GOT3 (cell line): ENCODE measurements at places on chromosomes 4 and X.
A peak's percentile ranks its signal among the peaks of the same experiment; 100 is the strongest.

- no peak for DNase-seq
Measured at GRCh38 chr4:86847571-86847970, 1.6 kb downstream of the SLC10A6 start.

GRCh38 chr4:176123710-176124407 is 58.2 kb downstream of the WDR17 start:
- DNase-seq, result no peak

- DNase-seq, result no peak
Measured at GRCh38 chrX:3263681-3264126, 82.7 kb downstream of the MXRA5 start.

GRCh38 chr4:147707892-147708672 is 23.8 kb upstream of the ARHGAP10 start:
- no peak for DNase-seq

- DNase-seq, result no peak
Measured at GRCh38 chr4:158964114-158964727, 138.7 kb upstream of the RAPGEF2 start.

DNA sequence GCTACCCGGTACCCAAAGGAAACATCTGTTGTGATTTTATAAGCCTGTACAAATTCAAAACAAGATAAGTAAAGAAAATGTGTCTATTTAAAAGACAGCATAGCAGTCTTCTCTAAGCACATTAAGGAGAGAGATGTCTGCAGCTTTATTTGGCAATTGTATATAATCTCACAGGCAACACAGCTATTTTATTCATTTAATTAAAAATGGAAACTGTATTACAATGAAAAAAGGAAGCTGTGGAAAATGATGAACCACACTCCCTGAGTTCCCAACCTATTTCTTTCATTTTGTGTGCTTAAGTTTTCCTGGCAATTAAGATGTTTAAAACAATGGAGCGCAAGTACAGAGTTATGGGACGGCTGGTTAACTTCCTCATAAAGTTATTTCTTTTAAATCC is 78.4 kb downstream of the CBLL2 start:
- no peak for DNase-seq

GRCh38 chrX:41009850-41010846 is 75.1 kb upstream of the USP9X start:
- peak; percentile 58 for DNase-seq

DNA sequence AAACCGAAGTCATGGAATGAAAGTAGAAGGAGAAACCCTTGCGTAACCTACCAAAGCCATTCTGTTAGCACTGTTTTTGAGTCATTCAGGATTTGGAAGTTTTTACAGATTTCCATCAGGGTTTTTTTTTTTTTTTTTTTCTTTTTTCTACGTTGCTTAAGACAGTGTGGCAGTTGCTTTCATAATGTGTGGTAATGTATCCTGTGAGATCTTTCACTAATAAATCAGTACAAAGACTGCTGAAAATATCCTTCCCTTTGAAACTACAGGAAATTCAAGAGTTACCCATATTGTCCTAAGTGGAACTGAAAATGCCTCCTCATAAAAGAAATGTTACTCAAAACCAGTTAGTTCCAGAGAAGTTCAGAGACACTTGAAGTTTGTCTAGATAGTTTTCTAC is 137.8 kb downstream of the RAPGEF2 start:
- no peak for DNase-seq

DNA sequence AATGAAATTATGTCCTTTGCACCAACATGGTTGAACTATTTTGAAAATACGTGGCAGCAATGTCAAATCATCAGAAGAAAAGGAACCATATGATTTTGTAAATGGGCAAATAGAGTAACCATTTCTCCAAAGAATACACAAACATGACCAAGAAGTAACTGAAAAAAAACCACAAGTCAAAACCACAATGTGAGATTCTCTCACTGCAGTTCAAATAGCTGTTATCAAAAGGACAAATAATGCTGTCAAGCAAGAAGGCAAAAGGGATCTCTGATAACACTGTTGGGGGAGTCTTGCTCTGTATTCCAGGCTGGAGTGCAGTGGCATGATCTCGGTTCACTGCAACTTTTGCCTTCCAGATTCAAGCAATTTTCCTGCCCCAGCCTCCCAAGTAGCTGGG is 280.8 kb upstream of the ZCCHC13 start:
- DNase-seq, result no peak

DNA sequence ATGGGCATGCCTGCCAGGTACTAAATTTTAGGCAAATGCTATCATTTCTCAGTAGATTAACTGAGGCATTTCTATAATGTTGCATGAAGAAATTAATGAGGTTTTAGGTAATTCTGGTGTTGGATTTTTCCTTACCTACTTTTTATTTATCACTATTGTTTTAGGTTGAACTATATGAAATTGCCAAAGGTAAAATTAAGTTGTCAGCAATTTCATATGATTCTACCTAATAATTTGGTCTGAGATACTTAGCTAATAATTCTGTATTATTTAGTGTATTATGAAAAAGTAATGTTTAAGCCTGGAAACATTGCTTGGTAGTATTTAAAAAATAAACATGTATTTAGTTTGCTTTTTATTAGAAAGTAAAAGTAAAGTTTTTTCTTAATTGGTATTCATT is 22.7 kb downstream of the SLC4A4 start:
- DNase-seq, result no peak

DNA sequence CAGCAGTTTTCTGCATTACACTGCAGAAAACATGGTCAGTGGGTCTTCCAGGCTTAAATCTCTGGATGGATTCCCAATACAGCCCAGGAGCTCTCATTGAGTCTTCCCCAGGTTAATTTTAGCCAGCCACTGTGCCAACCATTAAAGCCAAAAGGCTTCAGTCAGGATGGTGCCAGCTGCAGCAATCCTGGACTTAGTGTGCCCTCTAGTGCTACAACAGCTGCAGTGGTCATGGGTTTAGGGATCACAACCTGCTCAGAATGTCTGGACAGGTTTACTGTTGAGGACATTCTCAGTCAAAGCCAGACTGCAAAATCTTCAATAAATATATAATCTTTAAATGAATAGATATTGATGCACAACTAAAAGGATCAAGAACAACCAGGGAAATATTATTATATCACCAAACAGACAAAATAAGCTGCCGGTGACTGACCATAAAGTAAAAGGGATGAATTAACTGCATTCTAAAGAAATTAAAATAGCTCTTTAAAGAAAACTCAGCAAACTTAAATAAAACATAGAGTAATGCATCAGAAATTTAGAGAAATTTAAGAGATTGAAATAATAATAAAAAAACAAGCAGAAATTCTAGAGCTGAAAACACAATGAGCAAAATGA is 639.9 kb downstream of the SPOCK3 start:
- DNase-seq, result no peak

GRCh38 chrX:1398431-1399340 is 6.8 kb upstream of the SLC25A6 start:
- DNase-seq, result no peak

DNA sequence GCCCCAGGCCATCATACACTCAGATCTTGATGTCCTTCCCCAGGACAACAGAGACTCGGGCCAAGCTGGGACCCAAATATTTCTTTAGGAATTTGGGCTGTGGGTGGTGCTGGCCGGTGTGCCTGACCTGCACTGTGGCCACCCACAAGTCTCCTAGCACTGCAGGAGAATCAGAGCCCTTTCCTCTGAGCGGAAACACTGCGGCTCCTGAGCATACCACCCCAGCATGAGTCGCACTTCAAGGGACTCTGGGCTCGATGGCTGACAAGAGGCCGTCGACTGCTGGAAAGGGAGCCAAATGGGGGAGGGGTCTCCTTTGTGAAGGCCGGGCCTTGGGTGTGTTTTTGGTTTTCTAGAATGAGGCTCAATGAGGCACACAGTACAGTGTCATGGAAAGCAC is 13.0 kb upstream of the IRAK1 start:
- DNase-seq, result no peak

- DNase-seq, result no peak
Measured at GRCh38 chrX:154061801-154062200, 35.7 kb downstream of the MECP2 start.

DNA sequence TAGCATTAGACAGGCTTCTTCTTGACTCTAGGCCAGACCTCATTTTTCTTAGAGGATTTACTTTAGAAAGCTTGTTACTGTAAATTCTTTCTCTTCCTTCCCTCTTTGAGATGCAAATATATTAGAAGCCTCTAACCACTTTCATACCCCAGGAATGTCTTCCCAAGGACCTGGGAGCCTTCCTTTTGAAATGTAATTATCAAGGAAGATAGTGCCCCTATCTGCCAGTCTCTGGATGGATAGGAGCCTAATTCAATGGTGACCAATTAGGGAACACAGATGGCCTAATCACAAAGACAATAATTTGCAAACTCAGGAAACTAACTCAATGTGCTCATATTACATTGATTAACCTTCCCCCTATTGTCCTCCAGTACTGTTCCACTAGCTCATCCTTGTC is 145.6 kb upstream of the DCAF8L1 start:
- DNase-seq, result no peak

GRCh38 chrX:15143825-15144121 is 126.1 kb downstream of the ASB9 start:
- no peak for DNase-seq
